ENCODE measurements at places on chromosomes 1 and 21. TPM values are rescaled to one million over a fixed set of nuclear protein-coding genes. Genes with fewer than 3 reads are reported as not detected.

Gene SFT2D2
- total RNA-seq: 30.5 TPM

DNA sequence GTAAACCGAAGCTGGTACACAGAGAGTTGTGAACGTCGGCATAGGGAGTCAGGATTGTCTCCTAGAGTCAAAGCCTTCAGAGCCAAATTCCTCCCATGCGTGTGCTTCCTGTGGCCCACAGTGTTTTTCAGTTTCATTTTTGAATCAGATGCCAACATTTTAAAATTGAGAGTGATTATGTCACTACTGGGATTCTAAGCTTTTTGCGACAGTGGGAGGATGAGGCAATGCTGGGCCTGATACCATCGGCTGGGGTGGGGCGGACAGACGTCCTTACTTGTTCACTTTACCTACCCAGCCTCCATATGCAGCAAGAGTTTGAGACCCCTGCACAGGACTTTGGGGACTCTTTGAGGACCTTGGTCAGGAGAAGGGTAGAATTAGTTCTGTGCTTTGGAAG lies 1.3 kb upstream of the KLHDC7A start:
- no peak for DNase-seq
- H3K27me3 ChIP-seq: peaks cover 11% of the 10 kb centered on the region

DNA sequence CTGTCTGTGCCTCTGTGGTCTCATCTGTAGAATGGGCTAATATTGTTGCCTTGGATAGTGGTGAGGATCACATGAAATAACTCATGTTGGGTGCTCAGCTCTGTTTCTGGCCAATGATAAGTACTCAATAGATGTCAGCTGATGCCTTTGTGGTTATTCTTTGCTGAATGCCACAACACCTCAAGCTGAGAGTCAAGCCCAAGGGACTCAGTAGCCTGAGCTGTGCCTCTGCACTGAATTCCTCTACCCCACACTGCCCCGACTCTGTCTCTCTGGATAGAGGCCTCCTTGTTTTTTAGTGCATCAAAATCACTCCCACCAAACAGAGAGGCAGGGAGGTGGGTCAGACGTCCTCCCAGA lies 196.1 kb upstream of the VAMP3 start:
- peaks cover 21% of the 10 kb centered on the region for H3K27me3 ChIP-seq
- DNase-seq: no peak
- H3K4me3 ChIP-seq: no peak overlapping the region
- H3K4me1 ChIP-seq: no peaks in the 10 kb centered on the region
- H3K27ac ChIP-seq: no peak overlapping the region

Gene SPRR2E
- total RNA-seq: not detected

GRCh38 chr1:165637427-165637826 lies 6.4 kb downstream of the MGST3 start:
- H3K27ac ChIP-seq: no peak overlapping the region
- no peaks in the 10 kb centered on the region for H3K4me1 ChIP-seq
- no peaks in the 10 kb centered on the region for H3K27me3 ChIP-seq
- no peaks in the 10 kb centered on the region for H3K36me3 ChIP-seq

GRCh38 chr21:42299324-42300044 lies 15.7 kb downstream of the TFF3 start:
- H3K4me1 ChIP-seq: no peaks in the 10 kb centered on the region
- no peak overlapping the region for H3K4me3 ChIP-seq
- DNase-seq: no peak

DNA sequence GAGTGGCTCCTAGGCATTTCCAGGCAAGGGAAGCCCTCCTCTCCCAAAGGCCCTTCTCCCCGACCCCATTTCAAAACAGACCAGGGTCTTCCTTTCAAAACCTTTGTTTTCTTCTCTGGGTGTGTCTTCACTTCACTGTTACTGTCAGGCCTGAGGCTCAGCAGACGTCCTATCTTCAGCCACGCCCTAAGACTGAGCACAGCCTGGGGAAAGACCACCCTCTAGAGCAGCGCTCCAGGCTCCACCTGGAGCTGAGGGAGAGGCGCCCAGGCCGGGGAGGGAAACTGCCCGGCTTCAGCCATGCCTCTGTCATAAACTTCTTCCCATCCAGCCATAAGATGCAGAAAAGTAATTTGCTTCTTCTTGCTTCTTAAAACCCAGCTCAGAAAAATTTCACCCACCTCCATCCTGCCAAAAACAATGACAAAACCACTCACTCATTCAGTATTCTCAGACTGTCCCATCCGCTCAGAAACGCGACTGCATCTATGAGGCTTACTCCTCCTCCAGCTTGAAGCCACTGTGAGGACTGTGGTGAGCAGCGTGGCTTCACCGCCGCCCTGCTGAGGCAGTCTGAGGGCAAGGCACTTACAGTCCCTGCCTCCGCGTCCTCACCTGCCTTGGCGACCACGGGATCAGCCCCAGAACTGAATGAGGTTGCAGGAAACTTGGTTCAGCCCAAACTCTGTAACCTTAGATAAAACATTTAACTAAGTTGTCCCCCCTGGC lies 36.1 kb downstream of the VN1R5 start:
- no peak overlapping the region for H3K27ac ChIP-seq
- H3K27me3 ChIP-seq: no peaks in the 10 kb centered on the region
- H3K4me3 ChIP-seq: no peak overlapping the region
- H3K36me3 ChIP-seq: no peaks in the 10 kb centered on the region
- H3K4me1 ChIP-seq: no peaks in the 10 kb centered on the region
- DNase-seq: no peak

DNA sequence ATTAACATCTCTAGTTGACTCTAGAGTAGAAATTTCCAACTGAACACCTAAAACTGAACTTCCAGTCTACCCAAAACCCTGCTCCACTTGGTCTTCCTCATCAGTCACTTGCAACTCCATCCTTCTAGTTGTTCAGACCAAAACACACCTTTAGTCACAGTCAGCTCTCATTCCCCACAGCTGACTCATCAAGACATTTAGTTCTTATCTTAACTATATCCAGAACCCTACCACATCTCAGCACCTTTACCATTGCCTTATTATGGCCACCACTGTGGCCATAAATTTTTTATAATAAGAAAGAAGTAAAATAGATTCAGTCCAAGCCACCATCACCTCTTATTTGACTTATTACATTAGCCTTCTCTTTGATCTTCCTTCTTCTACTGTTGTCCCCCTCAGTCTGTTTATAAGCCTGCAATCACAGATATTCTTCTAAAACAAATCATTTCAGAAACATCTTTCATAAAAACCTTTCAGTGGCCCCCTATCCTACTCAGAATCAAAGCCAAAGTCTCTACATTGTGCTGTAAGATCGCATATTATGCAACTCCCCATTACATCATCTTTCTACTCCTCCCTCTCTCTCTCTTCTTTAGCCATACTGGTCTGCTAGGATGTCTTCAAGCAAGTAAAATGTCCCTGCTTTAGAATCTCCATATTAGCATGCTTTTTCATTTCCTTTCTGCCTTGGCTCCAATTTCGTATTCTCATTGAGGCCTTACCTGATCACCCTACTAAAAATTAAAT lies 275.9 kb downstream of the LRRC40 start:
- H3K27me3 ChIP-seq: no peaks in the 10 kb centered on the region
- no peaks in the 10 kb centered on the region for H3K4me1 ChIP-seq
- H3K4me3 ChIP-seq: no peak overlapping the region
- no peak for DNase-seq

DNA sequence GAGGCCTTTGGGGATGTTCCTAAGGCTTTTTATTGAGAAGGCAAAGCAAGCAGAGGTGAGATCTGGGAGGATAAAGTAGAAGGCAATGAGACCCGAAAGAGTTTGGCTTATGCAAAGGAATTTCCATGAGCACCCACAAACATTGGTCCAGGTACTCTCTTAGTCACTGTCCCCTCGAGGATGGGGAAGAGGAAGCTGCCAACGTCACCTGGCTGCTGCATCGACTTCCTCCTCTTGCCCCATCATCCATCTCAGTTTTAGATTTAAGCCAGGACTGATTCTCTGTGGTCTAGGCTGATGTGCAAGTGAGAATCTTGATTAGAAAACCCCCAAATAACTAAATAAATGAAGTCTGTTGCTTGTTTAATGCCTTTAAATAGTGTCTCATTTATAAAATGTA lies 28.7 kb downstream of the RUNX1 start:
- no peak for DNase-seq
- no peaks in the 10 kb centered on the region for H3K27me3 ChIP-seq
- H3K36me3 ChIP-seq: peaks cover 22% of the 10 kb centered on the region
- no peaks in the 10 kb centered on the region for H3K4me1 ChIP-seq

- no peak overlapping the region for H3K4me3 ChIP-seq
- DNase-seq: peak; percentile 16
- H3K36me3 ChIP-seq: no peaks in the 10 kb centered on the region
- H3K27me3 ChIP-seq: no peaks in the 10 kb centered on the region
- no peak overlapping the region for H3K27ac ChIP-seq
- no peaks in the 10 kb centered on the region for H3K4me1 ChIP-seq
Observed at GRCh38 chr1:40153073-40153770, 8.0 kb upstream of the RLF start.

DNA sequence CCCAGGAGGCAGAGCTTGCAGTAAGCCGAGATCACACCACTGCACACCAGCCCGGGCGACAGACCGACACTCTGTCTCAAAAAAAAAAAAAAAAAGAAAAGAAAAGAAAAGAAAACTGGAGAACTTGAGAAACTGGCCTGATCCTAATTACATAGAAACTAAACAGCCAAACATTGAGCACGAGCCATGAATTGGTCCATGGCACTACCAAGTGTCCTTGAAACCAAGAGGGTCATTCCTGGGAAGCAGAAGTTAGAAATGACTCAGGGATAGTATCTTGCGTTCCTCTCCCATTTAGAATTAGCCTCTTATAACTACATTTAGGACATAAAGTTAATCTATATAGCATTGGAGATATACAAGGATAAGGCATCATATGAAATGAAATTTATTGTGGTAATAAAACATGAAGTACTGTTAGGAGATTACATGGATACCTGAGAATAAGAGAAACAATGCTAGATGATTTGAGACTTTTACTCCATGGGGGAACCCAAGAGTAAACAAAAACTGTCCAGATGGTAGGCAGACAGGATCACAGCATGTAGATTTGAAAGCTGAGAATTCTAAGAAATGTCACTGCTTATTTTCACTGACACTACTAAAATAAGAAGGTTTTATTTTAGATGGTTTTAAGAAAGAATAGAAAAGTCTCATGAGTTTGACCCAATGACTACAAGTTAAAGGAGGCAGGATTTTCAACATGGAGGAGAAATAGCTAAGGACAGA lies 39.5 kb upstream of the CPLANE2 start:
- H3K27ac ChIP-seq: no peak overlapping the region
- no peaks in the 10 kb centered on the region for H3K36me3 ChIP-seq
- DNase-seq: no peak
- H3K27me3 ChIP-seq: no peaks in the 10 kb centered on the region

Gene TESK2
- 4.3 TPM for total RNA-seq

DNA sequence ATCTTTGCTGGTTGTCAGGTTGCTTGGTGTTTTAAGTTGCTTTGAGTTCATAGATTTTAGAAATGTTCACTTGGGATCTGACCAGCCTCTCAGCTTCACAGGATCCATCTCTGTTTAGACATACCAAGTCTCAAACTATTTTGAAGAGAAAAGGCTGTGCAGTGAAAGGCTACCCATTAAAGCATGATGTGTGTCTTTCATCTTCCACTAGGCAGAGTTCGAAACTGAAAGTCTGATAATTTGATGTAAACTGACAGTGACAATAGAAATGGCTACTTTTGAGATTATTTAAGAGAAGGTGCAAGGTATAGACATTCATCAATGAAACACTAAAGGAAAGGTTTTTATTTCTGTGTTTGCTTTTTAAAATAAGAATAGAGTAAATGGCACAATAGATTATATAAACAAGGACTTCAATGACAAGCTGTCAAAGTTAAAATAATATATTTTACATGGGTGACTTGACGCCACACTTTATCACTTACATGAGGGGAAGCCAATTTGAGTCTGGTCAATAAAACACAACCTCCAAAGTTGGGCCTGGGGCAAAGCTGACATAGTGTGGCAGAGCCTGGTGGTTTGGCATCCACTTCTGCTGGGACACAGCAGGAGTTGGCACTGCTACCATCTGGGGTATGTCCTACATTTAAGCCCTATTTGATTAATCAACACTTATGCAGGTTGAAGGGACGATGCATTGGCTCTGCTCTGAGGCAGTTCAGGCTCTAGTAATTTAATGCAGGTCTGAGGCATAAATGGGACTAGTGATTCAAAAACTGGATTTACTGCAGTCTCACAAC lies 197.7 kb downstream of the CRB1 start:
- H3K4me3 ChIP-seq: no peak overlapping the region
- DNase-seq: no peak

DNA sequence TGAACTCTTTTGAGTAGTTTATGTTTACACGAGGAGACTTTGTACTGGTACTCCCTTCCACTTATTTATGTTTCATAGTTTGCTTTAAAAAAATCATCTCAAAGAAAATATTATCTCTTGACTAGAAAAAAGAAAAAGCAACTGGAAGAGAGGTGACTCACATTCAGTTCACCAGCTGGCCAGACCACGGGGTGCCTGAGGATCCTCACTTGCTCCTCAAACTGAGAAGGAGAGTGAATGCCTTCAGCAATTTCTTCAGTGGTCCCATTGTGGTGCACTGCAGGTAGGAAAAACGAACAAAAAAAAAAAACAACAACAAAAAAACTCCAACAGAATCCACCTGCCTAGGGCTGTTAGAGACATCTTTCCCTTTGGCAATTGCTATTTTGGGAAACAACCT lies 102.9 kb downstream of the PTPRC start:
- DNase-seq: no peak
- no peaks in the 10 kb centered on the region for H3K27me3 ChIP-seq
- H3K4me3 ChIP-seq: no peak overlapping the region
- H3K36me3 ChIP-seq: no peaks in the 10 kb centered on the region

DNA sequence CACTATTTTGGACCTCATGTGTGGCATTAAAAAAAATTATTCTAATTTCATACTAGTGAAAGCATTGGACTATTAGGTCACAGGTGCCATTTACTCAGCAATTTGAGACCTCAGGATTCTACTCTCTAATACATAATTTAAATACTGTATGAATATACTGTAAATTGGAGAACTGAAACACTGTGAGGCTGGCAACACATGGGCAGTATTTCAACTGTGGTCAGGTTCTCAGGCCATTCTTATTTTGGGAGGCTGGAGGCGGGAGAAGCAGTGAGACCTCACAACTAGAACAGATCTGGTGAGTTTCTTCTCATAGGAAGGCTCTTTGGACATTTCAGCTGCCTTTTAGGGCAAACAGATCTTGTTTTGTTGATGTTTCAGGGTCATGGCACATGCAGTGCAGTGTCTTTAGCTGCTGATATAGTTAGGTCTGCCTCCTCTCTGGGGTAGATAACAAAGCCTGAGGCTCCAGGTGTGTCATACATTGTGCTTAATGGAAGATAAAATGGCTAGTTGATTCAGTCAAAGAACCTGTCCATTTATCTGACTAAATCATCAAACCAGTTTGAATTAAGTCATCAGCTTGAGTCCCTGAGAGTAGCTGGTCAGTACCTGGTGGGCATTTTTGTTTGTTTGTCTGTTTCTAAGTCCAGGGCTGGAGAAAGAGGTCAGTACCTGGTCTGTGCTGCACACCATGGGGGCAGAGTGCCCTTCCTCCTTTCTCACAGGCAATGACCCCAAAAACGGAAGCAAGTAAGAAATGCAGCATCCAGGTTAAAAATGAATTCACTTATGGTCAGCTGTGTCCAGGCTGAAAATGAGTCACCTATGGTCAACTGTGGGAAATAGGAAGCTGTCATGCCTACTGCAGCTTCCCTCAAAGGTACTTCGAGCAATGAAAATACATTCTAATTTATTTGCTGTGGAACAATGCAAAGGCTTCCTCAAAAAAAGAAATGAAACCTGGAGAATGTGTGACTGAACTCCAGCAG lies 216.2 kb downstream of the SDCCAG8 start:
- no peak for DNase-seq
- no peak overlapping the region for H3K27ac ChIP-seq
- no peaks in the 10 kb centered on the region for H3K4me1 ChIP-seq
- H3K36me3 ChIP-seq: no peaks in the 10 kb centered on the region
- no peaks in the 10 kb centered on the region for H3K27me3 ChIP-seq
- H3K4me3 ChIP-seq: no peak overlapping the region

Gene WNT4
- 1.2 TPM for total RNA-seq

Data from SJCRH30 (cell line).